Substantia nigra (tissue), 51 donors: ENCODE measurements at places on chromosomes 5 and 9.

DNA sequence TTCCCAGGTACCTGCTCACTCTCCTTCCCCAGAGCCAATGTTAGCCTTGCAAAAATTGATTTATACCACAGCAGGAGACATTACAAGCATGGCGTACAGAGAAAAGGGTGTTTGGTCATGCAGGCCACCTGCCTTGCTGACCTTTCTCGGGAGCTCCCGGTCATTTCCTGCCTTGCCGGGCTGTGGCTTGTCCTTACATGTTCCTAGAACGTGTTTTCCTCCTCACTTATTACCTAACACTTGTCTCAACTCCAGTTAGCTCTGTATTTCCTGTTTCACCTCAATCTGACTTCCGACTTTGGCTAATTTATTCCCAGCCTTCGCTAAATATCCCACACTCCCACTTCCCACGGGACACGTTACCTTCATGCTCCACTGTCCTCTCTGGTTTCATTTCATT is 282.5 kb downstream of the ICE1 start:
- DNase-seq: no peak

DNA sequence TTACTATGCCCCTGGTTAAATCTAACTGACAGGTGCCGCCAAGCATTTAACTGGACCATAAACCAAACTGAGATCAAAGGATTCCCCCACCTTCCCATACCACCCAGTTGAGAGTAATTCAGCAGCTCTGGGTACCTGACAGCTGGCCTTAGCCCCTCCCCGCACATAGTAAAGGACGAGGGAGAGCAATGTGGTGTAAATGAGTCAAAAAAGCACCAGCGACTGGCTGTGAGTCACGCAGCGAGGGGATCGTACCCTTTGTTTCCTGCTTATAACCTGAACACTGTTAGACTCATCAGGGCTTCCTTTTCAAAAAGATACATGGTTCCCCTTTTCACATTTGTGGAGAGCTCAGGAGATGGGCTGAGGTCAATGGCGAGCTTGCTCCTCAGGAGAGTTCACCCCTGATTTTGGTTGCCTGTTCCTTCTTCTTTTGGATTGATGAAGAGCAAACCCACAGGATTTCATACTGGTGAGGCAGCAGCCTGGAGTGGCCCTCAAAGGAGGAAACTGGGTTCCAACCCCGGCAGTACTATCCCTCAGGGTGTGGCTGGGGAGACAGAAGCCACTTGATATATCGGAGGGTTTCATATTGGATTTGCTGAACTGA is 71.5 kb downstream of the ANKRD33B start:
- no peak for DNase-seq

- no peak for DNase-seq
These were observed 197.0 kb upstream of the SEMA6A start for GRCh38 chr5:116771466-116772151.

- no peak for DNase-seq
These were observed 31.8 kb upstream of the FGF1 start for GRCh38 chr5:142717582-142718215.

DNA sequence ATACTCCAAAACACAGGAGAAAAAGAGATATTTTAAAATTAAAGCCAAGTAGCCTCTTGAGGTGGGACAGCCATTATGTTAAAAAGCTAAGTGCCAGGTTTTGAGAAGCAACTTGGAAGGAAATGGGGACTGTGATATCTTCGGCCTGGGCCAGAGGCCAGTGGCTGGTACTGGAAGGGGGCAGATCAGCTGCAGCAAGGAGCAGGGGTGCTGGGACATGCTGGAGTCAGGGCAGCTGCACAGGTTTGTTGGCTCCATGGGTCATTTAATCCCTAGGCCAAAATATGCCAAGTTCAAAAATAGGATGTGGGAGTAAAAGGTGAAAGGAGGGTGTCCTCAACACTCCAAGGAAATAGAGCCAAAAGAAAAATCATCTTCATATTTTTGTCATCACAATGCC is 30.0 kb downstream of the ADRB2 start:
- DNase-seq: no peak

DNA sequence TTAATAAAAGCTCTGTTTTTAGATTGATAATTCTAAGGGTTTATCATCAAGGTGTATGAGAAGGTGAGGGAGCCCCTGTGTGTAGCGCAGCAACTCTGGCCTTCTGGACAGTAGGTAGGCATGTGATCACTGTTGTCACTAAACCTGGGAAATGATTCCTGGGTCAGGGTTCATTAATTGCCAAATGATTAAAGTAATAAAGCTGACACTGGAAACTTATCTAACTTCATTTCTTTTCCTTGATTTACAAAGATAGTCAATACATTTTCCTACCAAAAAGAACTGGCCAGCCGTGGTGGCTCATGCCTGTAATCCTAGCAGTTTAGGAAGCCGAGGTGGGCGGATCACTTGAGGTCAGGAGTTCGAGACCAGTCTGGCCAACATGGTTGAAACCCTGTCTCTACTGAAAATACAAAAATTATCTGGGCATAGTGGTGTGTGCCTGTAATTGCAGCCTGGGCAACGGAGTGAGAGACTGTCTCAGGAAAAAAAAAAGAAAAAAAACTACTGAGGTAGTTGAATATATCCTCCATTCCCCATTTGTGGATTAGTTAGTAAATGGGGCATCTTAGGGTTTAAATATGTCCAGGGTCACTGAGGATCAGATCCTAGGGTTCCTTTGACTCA is 2.4 kb downstream of the EHMT1 start:
- DNase-seq: no peak

DNA sequence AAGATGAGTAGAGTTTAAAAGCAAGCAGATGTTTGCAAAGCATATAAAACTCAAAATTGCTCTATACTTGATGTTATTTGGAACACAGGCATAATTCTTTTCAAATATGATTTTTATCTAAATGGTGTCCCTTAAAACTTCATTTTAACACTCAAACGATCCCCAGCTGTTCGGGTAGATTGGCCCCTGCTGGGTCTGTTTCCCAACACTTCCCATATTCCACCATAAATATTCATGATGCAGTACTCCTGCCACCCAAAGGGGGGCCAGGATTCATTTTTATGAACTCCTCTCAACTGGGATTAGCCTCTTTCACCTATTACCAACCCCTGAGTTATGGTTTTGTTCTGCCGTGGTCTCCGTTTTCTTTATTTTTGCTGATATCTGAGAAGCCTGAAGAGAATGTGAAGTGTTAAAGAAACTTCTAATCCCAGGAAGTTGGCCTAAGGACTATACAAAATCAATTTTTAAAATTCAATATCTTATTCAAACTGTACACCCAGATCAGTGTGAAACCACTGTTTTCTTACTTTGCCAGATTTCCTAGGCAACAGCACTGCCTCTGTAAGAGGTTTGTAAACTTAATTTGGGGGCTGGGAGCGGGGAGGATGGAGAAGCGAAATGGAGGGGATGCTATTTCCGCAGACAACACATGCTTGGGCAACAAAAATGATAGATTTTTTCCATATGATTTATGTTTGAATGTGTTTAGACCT is 384.1 kb downstream of the DMRT2 start:
- no peak for DNase-seq

DNA sequence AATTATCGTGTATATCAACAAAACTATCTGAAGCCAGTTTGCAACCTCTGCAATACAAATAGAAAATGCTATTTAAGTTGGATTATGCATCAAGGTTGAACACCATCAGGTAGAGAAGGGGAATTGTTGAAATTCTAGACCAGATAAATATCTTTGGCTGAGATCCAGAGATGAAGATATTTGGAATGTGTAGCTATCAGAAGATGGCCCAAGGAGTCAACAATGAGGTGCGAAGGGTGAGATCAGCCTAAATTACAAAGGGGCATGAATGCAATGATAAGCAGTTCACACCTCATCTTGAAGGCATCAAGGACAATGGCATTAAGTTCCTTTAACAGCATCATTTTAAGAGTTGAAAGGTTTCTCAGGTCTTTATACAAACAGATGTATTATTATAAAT is 572.1 kb upstream of the DMAC1 start:
- no peak for DNase-seq
